ENCODE measurements at places on chromosomes 6 and 20. TPM values are rescaled to one million over a fixed set of nuclear protein-coding genes. Genes with fewer than 3 reads are reported as not detected.
A peak's percentile ranks its signal among the peaks of the same experiment; 100 is the strongest.

The ADGRF1 gene
- total RNA-seq = 58.8 TPM

The KIF13A gene
- 35.9 TPM for total RNA-seq

The LY86 gene
- total RNA-seq = 6.1 TPM

The CFB gene
- 200 TPM for total RNA-seq

The FHL5 gene
- 34.5 TPM for total RNA-seq

The NEU1 gene
- total RNA-seq = 66.9 TPM

The L3MBTL1 gene
- total RNA-seq = 16.2 TPM

The GHRH gene
- total RNA-seq = not detected

The HLA-DRB1 gene
- total RNA-seq = 267 TPM

The CEBPB gene
- 81.4 TPM for total RNA-seq

- DNase-seq = no peak
Observed at GRCh38 chr6:150233843-150234269, 91.0 kb downstream of the PPP1R14C start.

GRCh38 chr6:143741480-143741879, 63.7 kb downstream of the PHACTR2 start:
- no peak for DNase-seq

DNA sequence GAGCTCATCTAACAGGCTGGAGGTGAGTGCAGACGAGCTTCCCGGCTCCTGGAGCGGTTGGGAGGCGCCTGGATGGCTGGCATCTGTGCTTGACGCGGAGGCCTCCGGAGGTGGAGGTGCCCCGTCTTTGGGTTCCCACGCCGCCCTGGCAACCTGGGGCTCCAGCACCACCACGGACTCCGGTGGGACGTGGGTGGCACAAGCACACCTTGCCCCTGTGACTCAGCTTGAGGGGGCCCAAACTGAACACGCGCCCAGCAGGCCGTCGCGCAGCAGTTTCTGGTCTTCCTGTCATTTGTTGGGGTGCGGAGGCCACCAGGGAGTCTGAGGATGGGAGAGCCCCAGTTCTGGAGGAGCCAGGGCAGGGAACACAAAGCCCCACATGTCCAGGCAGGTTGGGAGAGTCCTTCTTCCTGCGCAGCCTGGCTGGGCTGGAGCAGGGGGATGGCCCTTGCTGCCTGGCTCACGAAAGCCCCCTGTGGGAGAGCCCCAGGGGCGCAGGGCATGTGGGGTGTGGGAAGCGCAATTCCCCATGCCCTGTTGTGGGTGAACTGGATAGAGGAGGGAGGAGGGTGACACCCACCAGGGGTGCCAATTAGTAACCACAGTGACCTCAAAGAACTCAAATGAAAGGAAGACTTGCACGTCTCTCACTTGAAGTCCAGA, 1378.6 kb upstream of the DEFB115 start:
- DNase-seq = no peak

DNA sequence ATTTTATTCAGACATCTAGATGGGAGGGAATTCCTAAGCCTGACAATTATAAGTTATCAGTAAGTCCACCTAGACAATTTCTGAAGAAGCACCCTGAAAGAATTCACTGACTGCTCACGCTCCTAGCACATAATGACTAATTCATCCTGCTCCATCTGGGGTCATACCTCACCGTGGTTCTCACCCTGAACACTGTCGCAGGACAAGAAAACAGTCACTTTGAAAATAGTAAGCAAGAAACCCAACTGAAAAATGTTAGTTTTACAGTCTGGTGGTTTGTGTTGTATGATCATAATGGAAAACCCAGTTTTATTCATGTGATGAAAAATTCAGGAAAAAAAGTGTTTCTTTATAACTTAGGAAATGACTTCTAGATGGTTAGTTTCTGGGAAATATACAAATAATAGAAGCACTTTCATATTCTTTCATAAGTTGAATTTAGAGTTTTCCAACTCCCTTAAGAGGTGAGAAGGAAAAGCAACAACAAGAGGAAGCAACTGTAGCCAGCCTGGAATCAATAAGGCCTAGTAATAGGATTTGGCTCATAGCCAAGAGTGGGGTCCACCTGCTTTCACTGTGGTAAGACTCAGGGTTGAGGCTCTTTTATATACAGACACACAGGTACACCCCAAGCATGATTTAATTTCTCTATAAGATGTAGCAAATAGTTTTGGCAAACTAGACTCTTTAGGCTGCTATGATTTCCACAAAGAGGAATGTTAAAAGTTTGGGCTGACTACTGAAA, 94.1 kb downstream of the HIVEP2 start:
- no peak for DNase-seq

- no peak for DNase-seq
Observed at GRCh38 chr20:1160496-1160895, 24.3 kb downstream of the TMEM74B start.

- DNase-seq = no peak
Observed at GRCh38 chr6:99341862-99342455, 7.5 kb downstream of the FAXC start.

GRCh38 chr6:25458485-25458884, 179.3 kb downstream of the CARMIL1 start:
- DNase-seq = no peak

DNA sequence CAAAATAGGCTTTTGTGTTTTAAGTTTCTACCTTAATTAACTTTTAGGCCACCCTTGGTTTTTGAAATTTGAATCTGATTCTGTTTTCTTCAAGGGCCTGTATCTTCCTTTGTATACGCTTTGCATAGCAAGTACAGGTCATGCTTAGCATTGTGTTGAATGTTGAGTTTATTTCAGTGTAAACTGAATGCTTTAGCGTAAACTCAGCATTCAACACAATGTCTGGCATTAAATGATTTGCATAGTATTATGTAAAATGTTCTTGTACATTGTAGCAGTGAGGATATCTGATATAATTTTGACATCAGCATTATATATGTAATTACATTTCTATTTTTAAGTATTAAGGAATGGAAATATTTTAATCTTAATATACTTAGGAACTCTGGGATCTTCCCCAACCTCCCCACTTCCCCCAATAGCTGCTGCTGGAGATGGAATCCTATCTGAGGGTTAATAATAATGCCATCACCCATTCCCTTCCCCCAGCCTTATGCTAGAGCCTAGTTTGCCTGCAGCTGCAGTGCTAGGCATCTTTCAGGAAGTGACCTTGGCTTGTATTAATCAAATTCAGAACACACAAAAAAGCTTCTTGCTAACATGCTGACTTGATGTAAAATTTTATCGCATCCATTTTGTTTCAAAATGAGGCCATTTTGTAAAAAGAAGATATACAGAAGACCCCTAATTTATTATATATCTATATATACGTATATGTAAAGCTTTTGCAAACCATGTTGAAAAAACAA, 73.1 kb downstream of the NCOA3 start:
- no peak for DNase-seq

GRCh38 chr20:36070451-36070850, 84.1 kb upstream of the EPB41L1 start:
- no peak for DNase-seq

DNA sequence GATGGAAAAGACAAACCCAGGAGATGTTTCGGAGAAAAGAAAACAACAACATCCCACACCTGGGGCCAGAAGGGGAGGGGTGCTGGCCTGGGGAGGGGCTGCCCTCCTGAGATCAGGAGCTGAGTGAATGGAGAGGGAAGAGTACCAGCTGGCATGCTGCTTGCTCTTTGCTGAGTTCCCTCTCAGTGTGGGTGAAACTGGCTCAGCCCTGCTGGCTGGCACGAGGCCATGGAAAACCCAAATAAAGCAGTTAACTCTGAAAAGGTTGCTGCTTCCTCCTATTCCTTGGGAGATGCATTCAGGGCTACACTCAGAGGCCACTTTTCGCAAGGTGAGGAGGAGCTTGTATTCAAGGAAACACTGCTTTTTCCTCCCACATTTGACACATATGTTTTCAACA, 8.0 kb upstream of the KCNK16 start:
- no peak for DNase-seq

DNA sequence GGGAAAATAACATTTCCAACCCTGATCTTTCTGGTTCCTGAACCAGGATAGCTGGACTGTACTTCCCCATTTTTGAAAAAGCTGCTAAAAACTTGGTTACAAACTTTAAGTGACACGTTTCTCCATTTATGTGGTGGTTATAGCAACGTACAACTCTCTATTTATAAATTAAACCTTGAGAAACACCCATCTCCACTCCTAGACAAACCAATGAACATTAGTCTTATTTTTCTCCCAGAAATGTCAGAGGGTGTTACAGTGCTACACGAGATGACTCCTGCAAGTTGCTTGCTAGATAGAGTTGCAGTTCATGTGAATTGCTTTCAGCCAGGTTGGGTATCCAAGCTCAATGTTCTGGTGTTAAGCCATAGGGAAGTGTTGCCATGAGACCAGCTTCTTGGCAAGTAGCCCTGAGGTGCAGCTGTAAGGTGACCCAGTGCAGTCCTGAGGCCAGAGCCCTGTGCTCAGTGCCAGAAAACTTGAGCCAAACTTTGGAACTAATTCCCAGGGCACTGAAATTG, 51.3 kb upstream of the REV3L start:
- no peak for DNase-seq

DNA sequence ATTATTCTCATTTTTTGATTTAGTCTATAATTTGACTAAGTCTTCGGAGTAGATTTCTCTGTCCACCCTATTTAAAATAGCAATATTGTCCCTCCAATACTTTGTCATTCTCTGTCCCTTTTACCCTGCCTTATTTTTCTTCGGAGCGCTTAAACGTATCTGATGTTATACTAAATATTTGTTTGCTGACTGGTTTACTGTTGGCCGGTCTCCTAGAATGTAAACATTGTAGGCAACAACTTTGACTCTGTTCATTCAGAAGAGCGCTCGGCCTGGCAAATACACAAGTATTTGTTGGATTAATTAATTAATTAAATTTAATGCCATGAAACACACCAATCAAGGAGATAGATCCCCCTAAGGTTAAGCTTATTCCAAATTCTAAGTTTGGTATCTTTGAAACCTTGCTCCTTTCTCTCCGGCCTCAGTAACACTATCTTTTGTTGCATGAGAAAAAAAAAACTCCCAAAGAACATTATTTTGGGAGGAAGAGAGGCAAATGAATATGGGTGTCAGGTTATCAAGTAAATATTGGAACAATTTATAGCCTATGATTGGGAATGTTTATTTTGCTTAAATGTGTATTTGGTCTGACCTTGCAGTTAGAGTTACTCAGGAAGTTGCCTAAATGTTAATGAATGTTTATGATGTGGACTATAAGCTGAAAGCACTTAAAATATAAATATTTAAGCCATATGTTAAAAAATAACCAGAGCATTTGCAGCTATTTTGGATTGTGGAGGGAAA, 231.1 kb downstream of the SOX4 start:
- DNase-seq = no peak

GRCh38 chr20:39568109-39568508, 606.0 kb downstream of the DHX35 start:
- no peak for DNase-seq

- no peak for DNase-seq
Observed at GRCh38 chr20:33865761-33866370, 54.7 kb downstream of the CHMP4B start.

- no peak for DNase-seq
Observed at GRCh38 chr6:36927691-36928546, 26.6 kb upstream of the PI16 start.

DNA sequence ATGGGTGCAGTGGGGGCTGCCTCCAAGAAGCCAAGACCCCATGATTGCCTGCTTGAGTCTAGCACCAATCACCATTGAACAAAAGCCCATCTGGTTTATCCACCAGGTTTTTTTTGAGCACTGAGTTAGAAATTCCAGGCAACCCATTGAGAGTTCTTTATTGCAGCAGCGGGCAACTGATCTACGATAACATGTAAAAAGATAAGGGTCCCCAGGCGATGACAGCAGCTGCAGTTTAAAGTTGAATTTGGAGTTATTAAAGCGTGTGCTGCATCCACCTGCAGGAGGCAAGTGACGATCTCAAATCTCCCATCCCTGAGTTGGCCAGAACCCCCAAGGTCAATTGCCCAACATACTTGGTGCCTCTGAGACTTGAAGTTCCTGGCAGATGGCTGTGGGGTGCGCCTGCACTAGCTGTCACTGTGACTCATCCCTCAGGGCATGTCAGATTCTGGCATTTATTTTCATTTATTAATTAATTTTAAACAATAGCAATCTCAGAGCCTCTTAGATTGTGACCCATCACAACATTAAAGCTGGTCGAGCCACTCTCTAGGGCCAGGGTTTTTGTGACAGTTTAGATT, 290.4 kb upstream of the SULF2 start:
- no peak for DNase-seq

DNA sequence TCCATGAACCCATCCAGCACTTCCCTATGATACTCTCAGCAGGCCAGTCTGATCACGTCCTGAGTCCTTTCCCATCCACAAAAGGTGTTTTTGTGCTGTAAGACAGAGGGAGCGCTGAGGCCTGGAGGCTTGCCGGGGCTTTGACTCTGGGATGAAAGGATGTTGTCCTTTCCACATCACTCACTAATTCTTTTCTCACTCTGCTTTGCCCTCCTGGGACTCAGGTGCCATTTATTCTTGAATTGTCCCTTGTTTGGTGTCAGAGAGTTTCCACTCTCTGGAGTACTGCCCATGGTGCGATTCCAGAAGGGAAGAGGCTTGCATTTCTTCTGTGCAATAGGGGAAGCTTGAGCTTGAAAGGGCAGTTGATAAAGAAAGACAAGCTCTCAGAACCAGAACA, 15.3 kb upstream of the TUBB2B start:
- DNase-seq = no peak

DNA sequence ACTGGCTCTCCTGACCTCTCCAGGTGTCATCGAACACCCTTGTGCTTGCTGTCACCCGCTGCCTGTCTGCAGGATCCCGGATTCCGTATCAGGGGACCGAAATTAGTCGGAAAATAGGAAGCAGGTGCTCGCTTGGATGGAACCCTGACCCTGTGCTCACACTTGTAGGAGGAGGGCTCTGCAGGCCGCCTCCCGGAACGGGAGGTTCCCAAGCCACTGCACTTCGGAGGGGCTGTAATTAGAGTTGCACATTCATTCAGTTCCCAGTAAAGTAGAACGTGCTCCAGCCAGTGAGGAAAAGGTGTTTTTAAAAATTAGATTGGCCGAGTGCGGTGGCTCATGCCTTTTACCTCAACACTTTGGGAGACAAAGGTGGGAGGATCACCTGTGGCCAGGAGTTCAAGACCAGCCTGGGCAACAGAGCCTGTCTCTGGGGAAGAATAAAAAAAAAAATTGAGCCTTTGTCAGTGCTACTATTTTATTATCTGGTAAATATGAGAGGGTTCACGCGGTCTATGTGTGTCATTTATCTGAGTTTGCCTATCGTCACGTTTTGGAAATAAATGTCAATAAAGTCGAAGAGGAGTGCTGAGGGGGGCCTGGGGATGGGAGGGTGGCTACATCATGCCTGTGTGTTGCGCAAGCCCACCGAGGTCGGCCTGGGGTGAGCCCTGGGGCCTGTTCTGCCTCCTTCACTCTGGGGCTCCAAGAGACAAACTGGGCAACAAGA, 1.5 kb upstream of the GMEB2 start:
- DNase-seq = peak; percentile 86

DNA sequence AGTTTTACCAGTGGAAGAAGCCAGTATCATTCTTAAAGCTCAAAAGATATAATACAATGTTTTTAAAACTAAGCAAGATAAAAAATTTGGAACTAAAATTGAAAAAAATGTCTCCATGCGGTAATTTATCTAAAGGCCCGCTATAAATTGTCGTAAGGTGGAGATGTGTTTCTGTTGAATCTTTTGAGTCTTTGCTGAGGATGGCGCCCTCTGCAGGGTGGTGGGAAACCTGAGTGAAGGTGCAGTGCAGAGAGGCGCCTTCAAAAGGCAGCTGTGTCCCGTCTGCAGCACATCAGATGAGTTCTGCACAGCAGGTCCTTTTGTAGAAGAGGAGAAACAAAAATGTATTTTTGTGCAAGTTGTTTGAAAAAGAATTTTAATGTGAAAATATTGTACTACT, 29.4 kb upstream of the KIF25 start:
- DNase-seq = no peak

GRCh38 chr20:5491455-5491854, 174.7 kb upstream of the PROKR2 start:
- DNase-seq = no peak

- no peak for DNase-seq
Observed at GRCh38 chr20:24241466-24241865, 228.0 kb upstream of the SYNDIG1 start.
